ENCODE measurements at places on chromosomes 3 and 15.

GRCh38 chr15:51971032-51971374 lies 575 bp downstream of the LEO1 start:
- no peak for DNase-seq

GRCh38 chr3:157075693-157076420 lies 84.1 kb downstream of the CCNL1 start:
- no peak for DNase-seq

GRCh38 chr3:108006077-108006771 lies 84.6 kb downstream of the CD47 start:
- no peak for DNase-seq

GRCh38 chr3:107740992-107741896 lies 218.5 kb downstream of the BBX start:
- DNase-seq: no peak

GRCh38 chr3:133973249-133973980 lies 56.3 kb downstream of the SLCO2A1 start:
- DNase-seq: no peak

GRCh38 chr3:185397676-185398075 lies 34.7 kb downstream of the MAP3K13 start:
- DNase-seq: no peak

DNA sequence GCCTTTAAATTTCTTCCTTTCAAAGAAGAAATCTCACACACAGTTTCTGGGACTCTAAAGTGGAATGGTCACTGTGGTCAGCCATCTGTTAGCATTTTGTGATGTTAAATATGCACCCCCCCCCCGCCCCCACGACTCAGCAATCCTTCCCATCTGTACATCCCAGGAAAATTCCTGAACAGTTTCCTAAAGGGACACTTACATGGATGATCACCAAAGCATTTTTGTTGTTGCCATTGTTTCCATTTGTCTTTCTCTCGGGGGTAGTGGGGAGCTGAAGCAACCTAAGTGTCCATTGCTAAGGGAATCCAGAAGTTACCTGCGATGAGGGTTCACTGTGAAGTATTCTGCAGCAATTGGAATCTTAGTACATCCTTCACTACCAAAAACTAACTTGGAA lies 71.4 kb downstream of the TAFA4 start:
- DNase-seq: no peak

- DNase-seq: no peak
Measured at GRCh38 chr3:10772271-10773161, 43.5 kb upstream of the SLC6A11 start.

- no peak for DNase-seq
Measured at GRCh38 chr3:45947361-45947760, 4.1 kb downstream of the CXCR6 start.

- DNase-seq: no peak
Measured at GRCh38 chr15:61028427-61028826, 200.7 kb downstream of the RORA start.

- no peak for DNase-seq
Measured at GRCh38 chr3:23537101-23537551, 268.6 kb upstream of the UBE2E1 start.

GRCh38 chr15:51229907-51230330 lies 108.5 kb downstream of the CYP19A1 start:
- DNase-seq: no peak

DNA sequence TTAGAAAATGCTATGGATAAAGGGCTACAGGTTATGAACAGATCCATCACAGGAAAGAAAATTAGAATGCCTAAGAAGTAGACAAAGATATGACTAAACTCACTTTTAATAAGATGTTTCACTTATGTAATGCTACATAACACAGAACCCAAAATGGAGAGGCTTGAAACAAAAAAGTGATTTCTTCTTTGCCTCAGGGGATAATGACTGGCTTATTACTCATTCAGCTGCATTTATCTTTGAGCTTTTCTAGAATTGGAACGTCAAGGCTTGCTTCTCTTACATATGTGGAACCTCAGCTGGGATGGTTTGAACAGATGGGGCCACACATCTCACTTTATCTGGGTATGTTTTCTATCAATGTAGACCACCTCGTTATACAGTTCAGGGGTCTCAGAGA lies 120.6 kb upstream of the EPHA3 start:
- no peak for DNase-seq

GRCh38 chr3:149207475-149207874 lies 14.2 kb downstream of the CP start:
- DNase-seq: no peak

- DNase-seq: no peak
Measured at GRCh38 chr3:61226166-61226686, 25.0 kb downstream of the FHIT start.
